ENCODE measurements at places on chromosomes 4 and X. TPM values are rescaled to one million over a fixed set of nuclear protein-coding genes. Genes with fewer than 3 reads are reported as not detected.

DNA sequence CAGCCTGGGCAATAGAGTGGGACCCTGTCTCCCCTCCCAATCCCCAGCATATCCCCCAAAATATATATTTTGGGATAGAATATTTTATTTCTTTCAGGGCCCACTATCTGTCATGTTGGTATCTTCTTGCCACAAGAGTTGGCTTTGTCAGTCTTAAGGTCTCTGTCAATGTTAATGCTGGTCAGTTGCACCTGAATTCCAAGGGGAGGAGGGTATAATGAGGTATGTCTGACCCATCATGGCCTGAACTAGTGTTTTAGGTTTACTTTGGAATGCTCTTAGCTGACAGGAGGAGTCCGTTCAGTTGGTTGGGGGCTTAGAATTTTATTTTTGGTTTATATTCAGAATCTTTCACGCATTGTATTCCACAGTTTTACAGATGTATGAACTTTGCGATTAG, 6.2 kb upstream of the RPS3A start:
- no peak for DNase-seq

GRCh38 chr4:25925486-25926201, 11.6 kb downstream of the SMIM20 start:
- DNase-seq = no peak

Gene APELA
- total RNA-seq = not detected

Gene TSPAN5
- total RNA-seq = 17.7 TPM

DNA sequence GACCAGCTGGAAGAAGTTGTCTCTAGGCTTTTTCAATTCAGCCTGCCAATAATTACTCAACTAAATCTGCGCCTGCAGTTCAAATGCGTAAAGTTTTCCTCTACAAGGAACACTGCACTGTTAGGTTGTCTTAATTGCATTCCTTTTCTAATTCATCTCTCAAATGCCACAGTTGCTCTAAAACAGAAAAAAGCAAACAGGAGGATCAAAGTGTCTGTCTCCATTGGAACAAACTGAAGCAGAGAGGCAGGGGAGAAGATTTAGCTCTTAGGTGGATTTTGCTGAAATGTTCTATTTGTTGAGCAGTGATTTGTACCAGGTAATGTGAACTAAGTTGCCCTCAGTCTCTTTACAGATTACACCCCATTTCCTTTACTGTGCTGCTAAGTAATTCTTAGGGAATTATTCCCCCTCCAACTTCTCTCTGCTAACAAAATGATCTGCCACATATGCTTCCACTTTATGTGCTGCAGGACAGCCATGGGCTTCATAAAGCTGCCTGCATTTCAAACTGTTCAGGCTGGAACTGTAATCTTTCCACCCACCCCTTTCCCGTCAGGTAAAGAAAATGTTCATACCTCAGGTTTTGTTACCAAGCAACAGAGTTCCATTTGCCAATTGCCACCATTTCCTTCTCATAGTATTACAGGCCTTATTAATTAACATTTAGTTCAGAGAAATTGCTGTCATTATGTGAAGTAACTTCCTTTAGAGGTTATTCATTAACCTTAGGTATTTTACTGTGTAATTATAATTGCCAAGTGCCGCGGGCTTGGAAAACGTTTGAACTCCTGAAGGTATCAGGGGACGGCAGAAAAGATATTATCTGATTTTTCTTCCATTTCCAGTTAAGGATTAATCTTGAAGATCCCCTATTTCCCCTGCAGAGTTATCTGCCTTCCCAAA, 149.3 kb downstream of the SPRY1 start:
- DNase-seq = no peak

DNA sequence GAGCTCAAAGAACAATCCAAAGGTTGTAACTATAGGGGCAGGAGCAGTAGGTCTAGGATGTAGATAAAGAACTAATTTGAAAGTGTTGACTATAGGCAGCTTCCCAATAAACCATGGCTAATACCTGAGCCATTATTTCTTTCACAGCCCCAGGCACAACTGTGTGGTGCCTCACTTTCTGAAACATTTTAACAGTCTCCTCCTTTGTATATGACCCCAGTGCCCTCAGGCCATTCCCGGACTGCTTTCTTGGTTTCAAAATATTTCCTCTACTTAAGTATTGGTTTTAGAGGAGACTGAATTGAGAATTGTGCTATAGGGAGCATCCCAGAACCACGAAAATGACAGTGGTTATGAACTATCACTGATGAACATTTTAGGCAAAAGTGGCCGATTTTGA, 728.7 kb downstream of the IL1RAPL1 start:
- no peak for DNase-seq

Gene DCHS2
- total RNA-seq = 0.06 TPM

- DNase-seq = no peak
These were observed 50.3 kb downstream of the MAML3 start for GRCh38 chr4:140103676-140104075.

DNA sequence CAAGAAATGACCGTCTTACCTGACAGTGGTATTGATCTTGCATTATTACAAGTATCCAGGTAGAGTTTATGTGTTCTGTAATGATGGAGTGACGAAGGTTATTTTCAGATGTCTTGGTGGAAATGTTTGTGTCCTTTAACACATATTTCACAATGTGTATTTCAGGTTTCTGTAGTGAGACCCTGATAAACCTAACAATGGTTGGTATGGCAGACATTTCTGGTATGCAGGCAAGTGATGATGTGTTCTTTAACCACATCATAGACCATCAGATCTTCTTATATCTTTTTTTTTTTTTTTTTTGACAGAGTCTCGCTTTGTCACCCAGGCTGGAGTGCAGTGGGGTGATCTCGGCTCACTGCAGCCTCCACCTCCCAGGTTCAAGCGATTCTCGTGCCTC, 14.6 kb upstream of the ATXN3L start:
- DNase-seq = no peak
